BE2C (cell line): ENCODE measurements at places on chromosomes 1 and 21.

GRCh38 chr1:243921111-243921510 is 71.1 kb upstream of the AKT3 start:
- DNase-seq: no peak

DNA sequence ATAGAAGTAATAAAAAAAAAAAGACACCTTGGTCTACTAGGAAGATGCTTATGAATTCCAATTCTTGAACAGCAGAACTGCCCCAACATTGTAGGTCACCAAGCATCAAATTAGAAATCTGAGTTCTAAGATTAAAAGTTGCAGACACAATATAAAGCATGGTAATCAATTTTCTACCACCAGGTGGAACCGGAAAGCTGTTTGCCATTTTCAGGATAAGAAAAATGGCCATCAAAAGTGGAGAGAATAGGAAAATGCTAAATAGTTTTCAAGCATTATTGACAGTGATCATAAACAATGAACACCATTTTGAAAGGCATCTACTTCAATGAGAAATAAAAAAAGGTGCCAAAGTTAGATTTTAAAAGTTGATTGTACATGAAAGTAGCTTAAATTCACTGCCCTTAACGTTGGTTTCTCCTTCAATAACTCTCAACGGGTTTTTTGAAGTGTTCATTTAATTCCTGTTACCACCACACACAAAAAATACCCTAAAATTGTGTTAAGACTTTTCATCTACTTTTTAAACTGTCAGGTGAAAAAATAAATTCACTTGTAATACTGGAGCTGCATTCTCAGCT is 252.9 kb downstream of the KCNT2 start:
- DNase-seq: no peak

GRCh38 chr1:207603777-207604176 is 41.2 kb upstream of the CR1L start:
- DNase-seq: no peak

GRCh38 chr21:17387030-17387617 is 125.7 kb upstream of the CXADR start:
- peak; percentile 59 for DNase-seq

DNA sequence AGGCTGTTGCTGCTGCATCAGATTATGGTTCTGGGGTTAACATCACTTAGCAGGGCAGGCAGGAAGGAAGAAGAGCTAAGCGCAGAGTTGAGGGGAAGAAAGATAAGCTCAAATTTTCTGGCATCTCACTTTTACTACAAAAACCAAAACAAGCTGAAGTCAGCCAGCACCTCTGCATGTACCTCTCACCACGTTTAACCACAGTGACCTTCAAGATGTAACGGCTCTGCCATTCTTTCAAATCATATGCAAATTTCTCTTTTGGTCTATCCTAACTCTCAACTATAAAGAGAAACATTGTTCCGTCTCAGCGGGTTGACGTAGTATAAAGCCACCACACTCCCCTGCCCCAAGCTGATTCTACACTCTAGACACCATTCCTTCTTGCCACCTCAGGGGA is 154.4 kb downstream of the OMA1 start:
- no peak for DNase-seq

GRCh38 chr1:50342525-50342924 is 80.7 kb downstream of the DMRTA2 start:
- no peak for DNase-seq

DNA sequence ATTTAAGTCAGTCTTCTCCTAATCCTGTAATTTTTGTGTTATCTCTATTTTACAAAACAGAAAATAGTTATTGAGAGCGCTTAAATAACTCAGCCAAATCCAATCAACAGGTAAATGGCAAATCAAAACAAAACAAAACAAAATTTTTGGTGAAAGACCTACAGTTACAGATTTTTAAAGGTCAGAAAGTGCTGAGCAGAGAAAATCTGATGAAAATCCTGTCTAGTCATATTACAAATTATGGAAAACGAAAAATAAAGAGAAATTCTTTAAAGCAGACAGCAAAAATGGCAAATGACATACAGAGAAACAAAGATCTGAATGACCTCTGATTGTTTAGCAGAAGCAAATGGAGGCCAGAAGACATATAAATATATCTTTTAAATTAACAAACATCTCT is 482.4 kb downstream of the PCP4 start:
- no peak for DNase-seq

GRCh38 chr21:42537106-42537742 is 23.6 kb downstream of the SLC37A1 start:
- DNase-seq: no peak

GRCh38 chr1:119713039-119713748 is 1.5 kb downstream of the PHGDH start:
- peak; percentile 44 for DNase-seq

DNA sequence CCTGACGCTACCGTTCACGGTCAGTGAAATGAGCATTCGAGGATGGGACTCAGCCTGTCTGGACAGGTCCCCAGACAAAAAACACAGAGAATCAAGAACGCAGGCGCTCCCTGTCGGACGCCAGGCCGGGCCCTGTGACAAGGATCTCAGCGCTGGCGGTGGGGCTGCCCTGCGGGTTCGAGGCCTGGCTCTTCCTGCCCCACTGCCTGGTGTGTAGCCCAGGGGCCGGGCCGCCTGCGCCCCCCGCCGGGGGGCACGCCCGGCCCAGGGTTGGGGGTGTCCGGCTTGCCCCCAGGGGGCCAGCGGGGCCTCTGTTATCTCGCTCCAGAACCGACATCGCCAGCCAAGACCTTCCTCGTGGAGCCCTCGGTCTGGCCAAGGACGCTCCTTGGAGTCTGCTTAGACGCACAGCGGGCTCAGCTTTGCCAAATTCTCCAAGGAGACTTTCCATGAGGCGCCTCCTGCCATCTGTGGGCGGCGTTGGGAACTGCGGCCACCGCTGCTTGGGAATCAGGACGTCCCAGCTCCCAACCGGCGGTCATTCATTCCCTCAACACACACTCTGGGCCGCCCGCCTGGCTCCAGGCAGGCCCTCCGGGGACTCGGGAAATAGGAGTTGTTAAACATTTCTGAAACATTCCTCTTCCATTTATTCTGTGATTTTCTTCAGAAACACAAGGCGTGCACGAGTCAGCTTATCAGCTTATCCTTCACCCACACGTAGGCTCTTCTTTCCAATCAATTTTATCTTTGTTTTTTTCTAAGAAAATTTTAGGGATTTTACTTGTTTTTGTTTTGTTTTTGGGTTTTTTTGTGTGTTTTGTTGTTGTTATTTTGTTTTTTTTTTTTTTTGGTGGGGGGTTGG is 11.3 kb upstream of the RIPK4 start:
- DNase-seq: peak; percentile 77

GRCh38 chr1:155176544-155177071 is 3.0 kb downstream of the TRIM46 start:
- peak; percentile 86 for DNase-seq

DNA sequence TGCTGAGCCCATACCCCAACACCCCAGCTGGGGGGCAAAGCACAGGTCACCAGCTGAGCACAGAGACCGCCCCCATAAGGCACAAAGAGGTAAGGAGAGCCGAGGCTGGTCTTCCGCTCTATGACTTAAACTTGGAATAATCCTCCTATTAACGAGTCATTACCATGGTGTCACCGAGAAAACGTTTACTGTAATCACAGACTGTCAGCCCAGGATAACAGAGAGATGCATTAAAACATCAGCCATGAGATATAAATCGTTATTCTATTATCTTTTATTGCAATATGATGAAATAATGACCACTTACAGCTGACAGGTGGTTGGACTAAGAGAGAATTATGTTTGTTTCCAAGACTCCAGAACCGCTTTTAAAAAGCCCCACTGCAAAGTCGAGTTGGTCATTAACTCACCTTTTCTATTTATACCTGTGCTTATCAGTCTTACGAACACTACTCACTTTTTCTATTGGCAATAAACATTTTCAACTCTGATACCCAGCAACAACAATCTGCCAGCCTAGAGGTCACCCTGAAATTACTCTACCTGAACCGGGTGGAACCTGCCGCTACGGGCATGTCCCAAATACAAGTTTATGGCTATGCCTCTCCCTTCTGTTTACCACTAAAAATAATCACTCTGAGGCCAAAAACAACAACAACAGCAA is 21.5 kb downstream of the NPHP4 start:
- DNase-seq: no peak

- DNase-seq: no peak
Measured at GRCh38 chr1:42776502-42776901, 8.3 kb upstream of the TMEM269 start.

DNA sequence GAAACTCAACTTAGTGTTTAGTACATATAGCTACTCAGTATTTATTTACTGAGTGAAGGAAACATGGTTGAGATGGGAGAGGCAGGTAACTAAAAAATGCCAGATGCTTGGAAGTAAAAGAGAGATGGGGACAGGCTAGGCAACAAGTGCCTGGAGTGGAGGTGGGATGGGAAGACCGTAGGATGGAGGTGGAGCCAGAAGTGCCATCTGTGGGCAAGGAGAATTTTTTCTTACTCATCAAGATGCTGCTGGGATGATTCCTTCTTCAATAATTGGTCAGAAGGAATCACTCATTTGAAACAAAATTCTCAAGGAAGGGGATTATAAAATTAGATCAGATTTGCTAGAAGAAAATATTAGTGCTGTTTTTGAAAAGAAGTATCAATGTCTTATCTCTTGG is 72.9 kb downstream of the IFI44 start:
- DNase-seq: no peak

DNA sequence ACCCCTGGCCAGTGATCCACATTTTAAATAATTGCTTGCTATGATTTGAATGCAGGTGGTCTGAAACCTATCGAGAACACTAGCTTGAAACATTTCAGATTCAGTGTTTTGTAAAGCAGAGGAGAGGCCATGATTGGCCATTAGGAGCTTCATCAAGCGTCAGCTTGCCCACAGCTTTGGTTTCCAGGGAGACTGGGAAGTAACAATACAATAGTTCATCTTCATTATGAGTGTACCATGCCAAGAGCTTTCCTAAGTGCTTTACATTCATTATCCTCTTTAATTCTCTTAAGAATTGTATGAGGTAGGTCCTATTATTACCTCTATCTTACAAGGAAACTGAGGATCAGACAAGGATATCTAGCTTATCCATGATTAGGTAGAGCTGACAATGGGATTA is 27.7 kb upstream of the ATP5PO start:
- DNase-seq: no peak

DNA sequence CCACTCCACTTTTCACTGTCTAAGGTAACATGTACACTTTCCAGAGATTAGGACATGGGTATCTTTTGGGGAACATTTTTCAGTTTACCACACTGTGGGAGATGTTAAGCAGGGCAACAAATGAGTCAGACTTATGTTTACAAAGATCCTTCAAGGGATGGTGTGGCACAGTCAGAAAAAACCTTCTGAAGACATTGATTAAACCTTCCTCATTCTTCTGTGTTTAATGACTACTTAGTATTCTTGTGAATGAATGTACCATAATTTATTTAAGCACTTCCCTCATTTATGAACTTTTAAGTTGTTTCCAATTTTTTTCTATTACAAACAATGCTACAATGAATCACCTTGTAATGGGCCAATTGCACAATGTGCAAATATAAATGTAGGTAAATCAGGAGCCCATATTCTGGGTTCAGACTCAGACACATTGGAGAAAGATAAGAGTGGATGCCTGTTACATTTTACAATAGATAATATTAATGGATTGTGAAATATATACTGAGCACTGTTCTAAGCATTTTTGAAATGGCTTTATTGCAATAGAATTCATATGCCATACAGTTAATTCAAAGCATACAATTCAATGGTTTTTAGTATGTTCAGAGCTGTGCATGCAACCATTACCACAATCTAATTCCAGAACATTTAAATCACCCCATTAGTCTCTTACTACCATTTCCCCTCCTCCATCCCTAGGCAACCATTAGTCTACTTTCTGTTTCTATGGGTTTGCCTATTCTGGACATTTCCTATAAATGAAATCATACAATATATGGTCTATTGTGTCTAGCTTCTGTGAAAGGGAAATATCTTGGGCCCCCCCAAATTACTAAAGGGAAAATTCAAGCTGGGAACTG is 1.9 kb upstream of the SFT2D2 start:
- DNase-seq: no peak

DNA sequence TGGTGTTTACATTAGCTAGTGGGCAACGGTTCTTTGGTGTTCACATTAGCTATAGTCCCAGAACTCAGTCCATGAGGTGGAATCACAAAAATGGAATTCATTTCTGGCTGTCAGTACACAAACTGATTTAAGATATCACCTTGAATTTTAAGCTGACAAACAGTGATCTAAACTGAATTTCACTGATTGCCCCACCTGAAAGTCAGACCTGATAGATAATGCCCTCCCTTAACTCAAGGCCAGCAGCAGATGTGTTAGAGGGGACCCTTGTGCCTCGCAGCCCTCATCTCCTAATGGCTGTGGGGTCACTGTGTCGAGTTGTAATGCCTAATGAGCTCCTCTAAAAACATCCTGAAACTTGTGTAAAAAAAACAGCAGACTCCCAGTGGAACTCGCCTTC is 8.6 kb downstream of the ARF1 start:
- DNase-seq: no peak

- DNase-seq: no peak
Measured at GRCh38 chr1:182329471-182329870, 62.1 kb downstream of the GLUL start.

DNA sequence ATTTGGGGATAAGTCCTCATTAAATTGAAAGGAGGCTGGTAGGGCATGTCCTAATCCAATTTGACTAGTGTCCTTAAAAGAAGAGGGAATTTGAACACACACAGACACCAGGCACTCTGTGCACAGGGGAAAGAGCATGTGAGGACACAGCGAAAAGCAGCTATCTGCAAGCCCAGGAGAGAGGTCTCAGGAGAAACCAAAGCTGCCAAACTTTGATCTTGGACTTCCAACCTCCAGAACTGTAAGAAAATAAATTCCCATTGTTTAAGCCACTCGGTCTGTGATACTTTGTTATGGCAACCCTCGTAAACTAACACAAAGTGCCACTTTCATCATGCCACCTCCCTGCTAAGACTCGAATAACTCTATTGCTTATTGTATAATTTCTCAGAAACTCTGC is 13.8 kb downstream of the PLA2G4A start:
- DNase-seq: no peak

DNA sequence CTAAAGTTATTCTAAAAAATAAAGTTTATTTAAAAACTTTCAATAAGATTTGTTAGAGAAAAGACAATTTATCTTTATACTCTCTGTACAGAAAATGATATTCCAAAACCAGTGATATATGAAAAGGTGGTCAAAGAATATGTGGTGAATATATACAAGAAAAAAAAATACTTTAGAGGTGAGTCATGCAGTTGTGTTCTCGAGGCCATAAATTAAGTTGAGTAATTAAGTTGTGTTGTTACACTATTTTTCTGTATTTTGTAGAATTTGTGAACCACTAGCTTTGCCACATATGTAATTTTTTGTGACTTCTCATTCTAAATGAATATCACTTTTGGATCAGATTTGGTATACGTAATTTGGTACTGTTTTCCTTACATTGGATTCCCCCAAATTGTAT is 23.6 kb upstream of the DUSP10 start:
- DNase-seq: no peak

- no peak for DNase-seq
Measured at GRCh38 chr21:44761747-44762208, 39.8 kb downstream of the UBE2G2 start.

- no peak for DNase-seq
Measured at GRCh38 chr1:59215766-59216291, 81.1 kb upstream of the FGGY start.

GRCh38 chr21:35203093-35203977 is 154.2 kb upstream of the RUNX1 start:
- no peak for DNase-seq
